ENCODE measurements at places on chromosomes 7 and 10.

GRCh38 chr10:108413954-108414353, 1249.4 kb upstream of the SORCS1 start:
- DNase-seq, result no peak

DNA sequence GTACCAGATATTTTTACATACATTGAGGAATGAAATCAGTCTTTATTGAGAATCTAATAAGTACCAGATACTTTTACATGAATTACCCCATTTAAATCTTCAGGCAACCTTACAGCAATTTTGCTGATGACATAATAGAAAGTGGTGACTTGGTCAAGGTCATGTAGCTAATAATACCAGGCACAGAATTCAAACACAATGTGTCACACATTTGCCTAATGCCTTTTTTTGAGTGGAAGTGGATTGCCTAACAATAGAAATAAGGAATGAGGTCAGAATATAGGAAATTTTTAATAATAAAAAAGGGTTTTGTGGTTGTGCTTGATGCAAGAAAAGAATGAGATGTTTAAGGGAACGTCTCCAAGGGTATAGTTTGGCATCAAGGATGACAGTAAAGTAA, 466.6 kb upstream of the IGFBP3 start:
- DNase-seq, result no peak

GRCh38 chr10:108412323-108412722, 1247.8 kb upstream of the SORCS1 start:
- no peak for DNase-seq

GRCh38 chr10:75400771-75401568, 594 bp downstream of the ZNF503 start:
- no peak for DNase-seq

- no peak for DNase-seq
Measured at GRCh38 chr10:101939008-101939648, 95.5 kb upstream of the KCNIP2 start.

DNA sequence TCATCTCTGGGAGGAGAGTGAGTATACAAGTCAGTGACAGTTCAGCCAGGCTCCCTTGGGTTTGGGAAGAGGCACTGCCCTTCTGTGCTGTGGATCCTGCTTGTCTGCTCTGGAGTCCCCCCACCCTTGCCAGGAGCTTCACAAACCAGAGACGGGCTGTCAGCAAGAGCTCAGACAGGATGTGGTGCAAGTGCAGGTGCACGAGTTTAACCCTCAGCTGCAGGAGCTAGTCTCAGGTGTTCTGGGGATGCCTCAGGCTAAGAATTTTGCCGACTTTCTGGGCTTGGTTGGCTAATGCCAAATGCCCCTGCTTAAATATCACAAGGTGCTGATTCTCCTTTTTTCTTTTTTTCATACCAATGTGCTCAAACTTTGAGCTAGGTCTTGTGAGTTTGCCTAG, 22.3 kb downstream of the ZNF783 start:
- no peak for DNase-seq
